ENCODE measurements at places on chromosomes 6 and 20.

DNA sequence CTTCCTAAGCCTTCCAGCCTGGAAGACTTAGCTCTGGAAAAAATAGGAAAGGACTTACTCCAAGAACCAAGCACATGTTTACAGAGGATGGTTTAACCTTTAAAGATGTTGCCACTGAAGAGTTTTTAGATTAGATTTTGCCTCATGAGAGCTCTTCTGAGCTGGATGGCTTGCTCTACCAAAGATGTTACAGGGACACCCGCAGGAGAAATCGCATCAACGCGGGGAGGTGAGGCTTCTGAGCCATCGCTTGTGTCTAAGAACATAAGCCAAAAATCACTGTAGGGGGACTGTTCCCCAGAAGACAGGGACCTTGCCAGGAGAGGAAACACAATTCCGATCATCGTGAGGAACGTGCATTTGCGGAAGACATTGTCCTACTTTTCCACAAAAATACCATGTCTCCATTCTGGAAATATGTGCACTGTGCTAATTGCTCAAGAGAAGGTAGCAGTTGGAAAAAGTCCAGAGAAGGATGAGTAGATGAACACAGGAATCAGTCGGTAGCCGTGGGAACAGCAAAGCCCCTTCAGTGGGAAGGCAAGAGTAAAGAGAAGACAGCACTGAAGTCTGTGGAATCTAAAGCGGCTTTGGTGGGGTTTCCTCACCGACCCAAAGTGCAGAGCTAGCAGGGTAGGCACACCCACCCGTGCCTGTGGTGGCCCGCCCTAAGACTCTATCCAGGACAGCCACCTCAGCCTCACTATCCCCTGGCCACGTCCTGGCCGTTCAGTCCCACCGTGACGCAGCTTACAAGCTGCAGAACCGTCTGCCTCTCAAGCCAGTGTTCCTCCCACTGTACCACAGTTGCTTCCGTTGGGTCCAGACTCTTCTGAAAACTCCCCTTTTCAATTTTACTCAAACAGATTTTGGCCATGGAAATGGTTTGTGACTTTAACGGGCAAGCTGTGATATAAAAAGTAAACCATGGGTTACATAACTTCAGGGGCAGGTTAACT, 334.8 kb downstream of the NRN1 start:
- no peak for ATAC-seq

DNA sequence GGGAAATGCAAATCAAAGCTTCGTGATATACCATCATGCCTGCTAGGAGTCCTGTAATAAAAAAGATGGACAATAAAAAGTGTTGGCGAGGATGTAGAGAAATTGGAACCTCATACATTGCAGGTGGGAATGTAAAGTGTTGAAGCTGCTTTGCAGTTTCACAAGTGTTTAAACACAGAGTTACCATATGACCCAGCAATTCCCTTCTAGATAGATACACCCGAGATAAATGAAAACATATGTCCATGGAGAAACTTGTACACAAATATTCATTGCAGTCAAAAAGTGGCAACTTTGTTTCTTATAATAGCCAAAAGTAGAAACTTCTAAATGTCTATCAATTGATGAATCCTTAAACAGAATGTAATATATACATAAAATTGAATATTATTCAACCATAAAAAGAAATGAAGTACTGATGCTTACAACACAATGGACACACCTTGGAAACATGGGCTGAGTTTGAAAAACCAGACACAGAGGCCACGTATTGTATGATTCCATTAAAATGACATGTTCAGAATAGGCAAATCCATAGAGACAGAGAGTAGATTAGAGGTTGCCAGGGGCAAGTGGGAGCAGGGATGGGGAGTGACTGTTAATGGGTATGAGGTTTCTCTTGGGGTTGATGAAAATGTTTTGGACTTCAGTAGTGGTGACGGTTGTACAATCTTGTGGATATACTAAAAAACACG, 20.8 kb upstream of the ERVFRD-1 start:
- ATAC-seq = no peak

DNA sequence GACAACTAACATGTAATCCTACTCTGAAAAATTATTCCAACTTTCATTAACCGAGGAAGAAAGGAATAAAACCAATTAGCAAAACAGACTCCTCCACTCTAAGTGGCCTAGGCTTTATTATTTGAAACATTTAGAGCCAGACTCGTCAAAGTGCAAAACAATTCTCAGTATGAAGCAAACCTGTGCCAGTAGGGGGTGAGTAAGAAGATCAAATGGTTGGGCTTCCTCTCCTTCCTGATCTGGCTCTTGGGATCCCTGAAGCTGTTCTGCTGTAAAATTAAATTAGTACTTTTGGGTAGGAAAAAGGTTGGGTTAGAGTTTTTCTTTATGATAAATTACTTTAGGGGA, 177.6 kb upstream of the MAN1A1 start:
- no peak for ATAC-seq

DNA sequence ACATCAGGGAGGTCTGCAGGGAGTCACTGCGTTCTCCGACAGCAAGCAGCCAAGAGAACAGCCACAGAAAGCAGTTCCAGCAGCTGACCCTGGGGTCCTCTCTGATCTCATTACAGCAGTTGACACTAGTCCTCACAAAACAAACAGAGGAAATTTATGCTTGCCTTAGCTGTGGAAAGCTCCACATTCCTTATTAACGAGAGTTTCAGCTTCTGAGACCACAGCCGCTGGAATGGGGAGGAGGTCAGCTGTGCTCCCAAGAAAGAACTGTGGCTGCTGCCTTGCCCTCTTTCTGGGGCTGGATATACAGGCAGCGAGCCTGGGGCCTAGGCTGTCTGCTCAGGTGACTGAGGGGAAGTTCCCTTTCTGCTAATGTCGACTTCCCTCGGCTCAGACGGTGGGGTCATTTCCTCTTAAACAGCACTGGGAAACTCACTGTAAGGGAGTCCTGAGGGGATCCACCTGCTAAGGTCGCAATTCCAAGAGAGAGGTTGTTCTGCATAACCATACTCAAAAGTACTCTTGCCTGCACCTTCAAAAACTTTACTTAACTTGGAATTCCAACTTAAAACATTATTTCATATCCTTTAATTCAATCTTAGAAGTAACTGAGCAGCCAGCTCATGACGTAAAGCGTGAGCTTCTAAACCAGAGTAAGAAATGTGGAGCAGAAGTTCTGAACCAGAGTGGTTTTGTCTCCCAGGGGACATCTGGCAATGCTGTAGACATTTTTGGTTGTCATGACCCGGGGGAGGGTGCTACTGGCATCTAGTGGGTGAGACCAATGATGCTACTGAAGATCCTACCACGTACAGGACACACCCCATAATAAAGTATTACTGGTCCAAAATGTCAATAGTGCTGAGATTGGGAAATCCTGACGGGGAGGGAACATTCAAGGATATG, 80.3 kb downstream of the BACH2 start:
- peak; percentile 21 for ATAC-seq
